Sigmoid colon (tissue), 7 donors: ENCODE measurements at places on chromosomes 12 and 14. TPM values are rescaled to one million over a fixed set of nuclear protein-coding genes. Genes with fewer than 3 reads are reported as not detected.

USP44 gene
- total RNA-seq = 6.1 TPM

JDP2 gene
- 61.1 TPM for total RNA-seq

ADGRD1 gene
- total RNA-seq = 16.9 TPM

PLEKHG7 gene
- not detected for total RNA-seq

WIF1 gene
- total RNA-seq = not detected

FGD4 gene
- 19.1 TPM for total RNA-seq

CIDEB gene
- 8.2 TPM for total RNA-seq

GZMH gene
- total RNA-seq = 2.5 TPM

LRP1-AS gene
- total RNA-seq = not detected

PIANP gene
- total RNA-seq = 0.55 TPM

NINJ2 gene
- total RNA-seq = 4.3 TPM

PELI2 gene
- total RNA-seq = 34.3 TPM

DNA sequence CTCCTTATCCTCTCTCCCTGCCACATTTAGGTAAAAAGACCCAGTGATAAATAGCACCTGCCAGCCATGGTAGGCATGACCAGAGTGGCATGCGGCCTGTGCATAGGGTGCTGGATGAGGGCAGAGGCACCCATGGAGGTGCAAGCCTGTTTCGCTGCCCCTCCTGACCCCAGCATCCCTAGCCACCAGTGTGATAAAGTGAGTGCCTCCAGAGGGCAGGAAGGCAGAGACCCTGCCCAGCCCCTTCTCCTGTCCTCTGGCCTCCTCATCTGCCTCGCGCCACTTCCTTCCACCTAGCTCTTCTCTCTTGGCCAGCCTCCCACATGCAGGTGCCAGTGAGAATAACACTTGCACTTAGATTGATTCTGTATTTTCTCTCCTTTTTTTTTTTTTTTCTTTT is 108.3 kb upstream of the FUT8 start:
- DNase-seq = no peak

DNA sequence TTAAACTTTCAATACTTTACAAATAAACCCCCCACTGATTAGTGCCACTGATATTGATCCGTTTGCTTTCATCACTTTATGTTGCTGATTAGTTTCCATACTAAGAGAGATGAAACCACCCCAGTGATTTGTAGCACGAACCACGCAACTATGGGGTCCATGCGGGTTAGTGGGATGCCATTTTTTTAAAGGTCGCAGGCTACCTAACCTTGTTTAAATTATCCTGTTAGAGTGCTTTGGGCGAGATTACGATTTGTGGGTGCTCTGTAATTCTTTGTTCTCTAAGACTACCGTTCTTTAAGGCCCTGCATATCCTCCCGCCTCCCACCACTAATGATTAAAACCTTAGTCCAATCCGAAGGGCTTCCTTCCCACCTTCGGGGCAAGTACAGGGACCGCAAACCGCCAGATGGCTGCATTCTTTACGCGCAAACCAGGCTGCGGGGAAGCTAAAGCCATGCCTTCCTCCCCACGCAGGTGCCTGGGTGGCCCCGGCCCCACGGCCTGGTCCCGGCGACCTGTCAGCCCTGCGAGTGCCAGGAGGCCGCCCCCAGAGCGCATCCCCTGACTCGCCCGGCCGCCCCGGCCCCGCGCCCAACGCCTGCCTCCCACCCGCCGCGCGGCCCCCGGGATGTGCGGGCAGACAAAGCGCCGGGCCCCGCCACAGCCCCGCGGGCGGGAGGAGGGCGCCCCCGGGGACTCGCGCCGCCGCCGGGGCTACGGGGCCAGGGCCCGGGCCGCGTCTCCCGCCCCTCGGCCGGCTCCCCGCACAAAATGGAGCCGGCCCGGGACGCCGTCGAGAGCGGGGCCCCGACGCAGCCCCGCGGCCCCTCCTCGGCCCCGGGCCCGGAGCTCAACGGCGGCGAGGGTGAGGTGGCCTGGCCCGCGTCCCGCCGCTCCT is 759 bp downstream of the NFYB start:
- peak; percentile 78 for DNase-seq

GRCh38 chr12:53078425-53079225 is 565 bp downstream of the SPRYD3 start:
- peak; percentile 53 for DNase-seq

DNA sequence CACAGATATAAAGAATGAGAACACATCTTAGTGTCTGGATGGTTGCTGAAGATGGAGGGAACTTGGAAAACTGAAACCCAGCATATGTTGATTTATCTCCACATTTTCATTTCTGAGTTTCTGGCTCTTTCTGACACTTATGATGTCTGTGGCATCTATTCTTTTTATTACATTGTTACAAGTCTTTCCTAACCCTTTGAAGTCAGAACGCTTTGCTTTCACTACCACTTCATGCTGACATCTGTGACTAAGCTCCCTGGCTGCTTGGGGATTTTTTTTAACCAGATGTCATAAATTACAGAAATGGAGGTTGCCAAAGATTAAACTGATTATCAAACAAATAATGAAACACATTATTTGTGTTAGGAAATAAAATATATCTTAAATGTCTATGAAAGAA is 188.7 kb downstream of the KITLG start:
- DNase-seq = no peak

DNA sequence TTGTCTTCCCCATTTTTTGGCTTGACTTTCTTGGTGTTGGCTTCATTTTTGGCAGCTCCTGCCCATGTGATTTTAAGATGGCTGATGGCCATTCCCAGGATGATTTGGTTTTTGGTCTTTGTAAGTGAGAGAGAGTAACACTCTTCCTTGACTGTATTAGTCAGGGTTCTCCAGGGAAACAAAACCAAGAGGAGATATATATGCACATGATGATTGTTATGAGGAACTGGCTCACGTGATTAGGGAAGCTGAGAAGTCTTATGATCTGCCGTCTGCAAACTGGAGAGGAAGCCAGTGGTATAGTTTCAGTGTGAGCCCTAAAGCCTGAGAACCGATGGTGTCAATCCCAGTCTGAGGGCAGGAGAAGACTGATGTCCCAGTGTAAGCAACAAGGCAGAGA is 146.6 kb downstream of the NRXN3 start:
- DNase-seq = no peak

- DNase-seq = no peak
Observed at GRCh38 chr14:31932675-31933074, 144.4 kb upstream of the ARHGAP5 start.

- DNase-seq = no peak
Observed at GRCh38 chr14:35927727-35928126, 101.6 kb downstream of the BRMS1L start.

DNA sequence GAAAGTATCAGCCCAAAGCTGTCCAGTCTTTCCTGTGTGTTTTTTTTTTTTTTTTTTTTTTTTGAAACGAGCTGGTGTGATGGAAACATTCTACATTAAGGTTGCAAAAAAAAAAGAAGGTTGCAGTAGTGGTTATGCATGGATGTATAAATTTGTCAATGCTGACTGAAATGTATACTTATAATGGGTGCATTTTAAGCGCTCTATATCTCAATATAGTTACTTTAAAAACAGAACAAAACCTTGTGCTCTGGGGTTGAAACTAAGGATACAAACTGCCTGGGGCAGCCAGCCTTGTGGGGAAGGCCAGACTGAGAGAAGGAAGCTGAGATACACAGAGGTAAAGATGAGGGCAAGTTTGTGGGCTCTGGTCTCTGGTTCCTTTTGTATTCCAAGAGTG is 87.3 kb upstream of the RMST start:
- no peak for DNase-seq

- peak; percentile 97 for DNase-seq
Observed at GRCh38 chr12:54421175-54421878, 2.3 kb upstream of the ITGA5 start.

- DNase-seq = no peak
Observed at GRCh38 chr12:130101370-130101769, 60.9 kb upstream of the FZD10 start.

- DNase-seq = no peak
Observed at GRCh38 chr12:55019784-55020183, at the start of gene NEUROD4. Gene NEUROD4, plus strand, starts transcription at chr12:55019974. Its CDS starts 6,466 bp downstream, at chr12:55026440.

DNA sequence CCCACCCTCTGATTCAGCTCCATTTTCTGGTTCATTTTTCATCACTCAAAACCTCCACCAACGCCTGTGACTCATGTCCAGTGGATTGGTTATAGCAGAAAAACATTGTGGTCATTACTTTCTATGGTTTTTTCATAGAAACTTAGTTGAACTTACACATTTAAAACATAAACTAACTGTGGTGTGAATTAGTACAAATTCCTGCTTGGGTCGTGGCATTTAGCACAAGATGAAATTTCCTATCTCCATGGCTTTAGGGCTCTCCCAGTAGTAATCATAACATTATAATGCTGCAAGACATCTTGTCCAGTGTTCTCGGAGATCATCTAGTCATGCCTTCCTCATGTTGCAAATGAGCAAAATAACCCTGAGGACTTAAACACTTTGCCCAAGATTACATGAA is 7.1 kb downstream of the RNASE7 start:
- no peak for DNase-seq

GRCh38 chr14:68633131-68633991 is 159.5 kb downstream of the ZFP36L1 start:
- DNase-seq = peak; percentile 80

DNA sequence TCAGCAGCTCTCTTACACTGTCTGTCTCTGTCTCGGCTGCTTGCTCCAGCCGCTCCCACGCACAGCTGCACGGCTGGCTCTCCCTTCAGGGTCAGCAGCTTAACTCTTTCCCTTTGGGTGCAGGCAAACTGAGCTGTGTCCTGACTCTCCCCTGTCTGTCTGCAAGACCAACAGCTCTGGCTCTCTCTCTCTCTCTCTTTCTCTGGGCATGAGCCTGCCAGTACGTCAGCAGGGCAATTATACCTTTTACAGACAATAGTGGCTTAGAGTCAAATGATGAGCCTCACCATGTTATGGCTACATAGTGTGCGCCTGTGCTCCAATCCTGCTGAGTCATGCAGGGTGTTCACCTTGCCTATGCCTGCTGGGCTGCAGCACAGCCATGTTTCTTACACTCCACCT is 120.5 kb upstream of the DDHD1 start:
- no peak for DNase-seq

- no peak for DNase-seq
Observed at GRCh38 chr12:5650829-5651461, 219.0 kb downstream of the NTF3 start.

GRCh38 chr14:22271838-22272799 is 316.9 kb downstream of the DAD1 start:
- DNase-seq = no peak

- peak; percentile 75 for DNase-seq
Observed at GRCh38 chr12:89345830-89346740, 6.2 kb downstream of the DUSP6 start.

GRCh38 chr12:104212516-104212915 is 3.1 kb upstream of the TXNRD1 start:
- no peak for DNase-seq

DNA sequence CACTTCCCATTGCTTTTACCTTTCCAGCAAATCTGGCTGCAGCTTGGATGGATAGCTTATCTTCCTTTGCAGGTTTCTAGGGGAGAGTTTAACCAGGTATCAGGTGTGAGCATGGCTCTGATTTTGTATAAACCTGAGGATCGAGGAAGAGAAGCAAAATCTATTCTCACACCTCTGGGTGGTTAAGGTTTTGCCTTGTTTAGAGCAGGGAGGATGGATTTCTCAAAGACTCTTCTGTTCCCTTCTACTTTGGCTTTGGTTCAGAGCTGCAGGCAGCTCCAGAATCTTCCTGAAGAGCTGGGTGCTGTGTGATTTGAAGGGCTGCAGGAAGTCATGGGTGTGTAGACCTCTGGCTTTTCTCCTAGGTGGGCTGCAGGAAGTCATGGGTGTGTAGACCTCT is 1.7 kb downstream of the JDP2 start:
- DNase-seq = no peak

DNA sequence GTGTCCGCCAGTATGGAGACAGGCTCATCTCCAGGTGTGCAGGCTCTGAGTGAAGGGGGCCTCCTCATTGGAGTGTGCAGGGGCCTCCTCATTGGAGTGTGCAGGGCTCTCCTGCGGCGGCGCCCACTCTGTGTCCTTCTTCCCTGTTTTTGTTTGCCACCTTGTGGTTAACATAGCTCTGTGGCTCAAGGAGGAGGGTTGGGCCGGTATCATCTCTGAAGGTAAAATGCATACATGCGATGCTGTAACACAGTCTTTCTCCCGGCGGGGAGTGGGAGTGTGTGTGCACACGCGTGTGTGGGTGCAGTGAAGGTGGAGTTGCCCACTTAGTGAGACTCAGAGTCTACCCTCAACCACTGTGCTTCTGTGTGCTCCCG is 429.4 kb downstream of the ZFP36L1 start:
- DNase-seq = no peak

GRCh38 chr12:42186793-42187192 is 42.1 kb upstream of the GXYLT1 start:
- DNase-seq = no peak

GRCh38 chr14:23365732-23366425 is 907 bp upstream of the EFS start:
- peak; percentile 87 for DNase-seq

DNA sequence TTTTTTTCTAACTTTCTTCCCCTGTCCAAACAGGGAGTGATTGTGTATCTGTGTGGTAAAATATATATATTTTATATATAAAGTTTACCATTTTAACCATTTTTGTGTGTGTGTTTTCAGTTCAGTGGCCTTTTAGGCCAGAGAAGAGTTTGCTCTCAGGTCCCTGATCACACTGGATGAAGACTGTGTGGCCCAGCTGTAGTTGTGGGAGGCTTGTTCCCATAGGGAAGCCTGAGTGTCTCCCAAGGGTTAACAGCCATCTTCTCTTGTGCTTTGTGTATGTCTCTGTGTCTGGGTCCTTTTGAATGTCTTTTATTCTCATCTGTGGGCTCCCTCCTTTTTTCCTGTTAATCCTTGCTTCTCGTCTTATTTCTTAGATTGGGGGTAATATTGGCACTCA is 23.4 kb downstream of the CGRRF1 start:
- DNase-seq = no peak

GRCh38 chr12:122215771-122216170 is 10.1 kb downstream of the DIABLO start:
- no peak for DNase-seq

GRCh38 chr12:55935738-55936151 is 4.8 kb downstream of the DGKA start:
- DNase-seq = peak; percentile 78

- no peak for DNase-seq
Observed at GRCh38 chr14:24381363-24382063, 13.5 kb downstream of the NFATC4 start.

DNA sequence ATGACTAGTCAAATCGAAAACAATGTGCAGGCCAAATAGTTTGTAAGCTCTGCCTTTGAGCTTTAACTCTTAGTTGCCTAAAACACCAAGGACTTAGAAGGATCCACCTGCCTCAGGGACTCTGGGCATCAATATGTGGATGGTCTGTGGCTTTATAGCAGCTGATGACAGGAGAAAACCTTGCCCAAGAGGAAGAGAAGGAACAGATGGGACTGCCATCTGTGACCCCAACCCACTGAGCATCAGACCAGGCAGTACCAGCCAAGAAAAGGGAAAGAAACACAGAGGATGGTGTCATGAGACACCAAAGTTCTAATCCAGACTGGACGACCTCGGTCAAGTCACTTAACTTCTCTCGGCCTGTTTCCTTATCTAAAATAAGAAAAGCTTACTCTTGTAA is 12.7 kb downstream of the TGFB3 start:
- no peak for DNase-seq

DNA sequence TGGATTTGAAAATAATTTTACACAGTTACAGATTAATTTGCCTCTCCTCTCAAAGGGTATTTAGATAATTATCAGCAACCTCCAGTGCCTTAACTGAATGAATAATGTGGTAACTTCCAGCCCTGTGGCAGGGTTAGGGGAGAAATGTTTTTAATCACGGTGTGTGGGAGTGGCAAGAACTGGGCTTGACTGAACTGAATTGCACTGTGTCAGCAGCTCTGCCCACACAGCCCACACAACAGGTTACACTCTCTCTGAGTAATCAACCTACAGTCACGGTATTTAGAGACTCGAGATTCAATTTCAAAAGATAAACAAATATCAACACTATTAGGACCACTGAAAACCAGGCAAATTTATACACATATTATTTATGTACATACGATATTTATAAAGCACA is 198.5 kb downstream of the KCNC2 start:
- no peak for DNase-seq
